Colonic mucosa (tissue), 4 donors: ENCODE measurements at places on chromosomes 5 and 9. TPM values are rescaled to one million over a fixed set of nuclear protein-coding genes. Genes with fewer than 3 reads are reported as not detected.
A peak's percentile ranks its signal among the peaks of the same experiment; 100 is the strongest.

DNA sequence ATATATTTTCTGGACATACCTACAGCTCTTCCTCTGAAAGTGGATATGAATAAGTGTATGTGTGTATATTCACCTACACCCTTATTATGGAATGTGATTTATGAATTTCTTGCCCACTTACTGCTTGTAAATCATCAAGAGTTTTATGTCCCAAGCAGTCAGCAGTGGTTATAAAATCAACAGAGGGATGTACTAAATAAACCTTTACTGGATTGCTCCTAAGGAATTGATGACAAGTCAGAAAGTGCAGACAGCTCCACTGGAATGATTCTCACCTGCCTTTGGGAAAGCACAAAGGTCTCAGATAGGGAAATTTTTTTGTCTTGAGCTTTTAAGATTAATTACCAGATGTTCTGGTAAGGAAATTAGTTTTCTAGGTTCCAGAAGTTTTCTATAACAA, 9.3 kb downstream of the TMEM174 start:
- no peak for DNase-seq
- no peaks in the 10 kb centered on the region for H3K4me1 ChIP-seq

- H3K27me3 ChIP-seq: no peaks in the 10 kb centered on the region
- no peaks in the 10 kb centered on the region for H3K36me3 ChIP-seq
- DNase-seq: no peak
- H3K4me1 ChIP-seq: no peaks in the 10 kb centered on the region
Observed at GRCh38 chr5:161507591-161507990, 38.9 kb downstream of the GABRB2 start.

Gene ZNF366
- total RNA-seq: 0.47 TPM

DNA sequence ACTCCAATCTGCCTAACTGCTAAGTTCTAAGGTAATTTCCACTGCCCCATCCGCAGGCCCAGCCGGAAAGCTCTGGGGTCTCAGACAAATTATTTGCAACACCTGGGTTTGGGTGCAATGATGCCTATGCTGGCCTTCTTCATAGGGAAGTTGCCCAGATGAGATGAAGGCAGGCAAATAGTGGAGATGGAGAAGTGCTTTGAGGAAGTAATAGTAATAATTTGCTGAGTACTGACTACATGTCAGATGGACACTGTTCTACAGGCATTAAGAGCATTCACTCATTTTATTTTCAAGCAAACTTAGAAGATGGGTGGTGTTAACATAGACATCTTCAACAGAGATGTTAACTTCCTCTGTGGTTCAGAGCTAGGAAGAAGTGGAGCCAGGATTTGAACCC, 3.8 kb downstream of the PCDH12 start:
- no peaks in the 10 kb centered on the region for H3K4me1 ChIP-seq
- DNase-seq: no peak
- H3K27ac ChIP-seq: no peak overlapping the region
- no peaks in the 10 kb centered on the region for H3K36me3 ChIP-seq
- no peaks in the 10 kb centered on the region for H3K27me3 ChIP-seq
- no peak overlapping the region for H3K4me3 ChIP-seq

DNA sequence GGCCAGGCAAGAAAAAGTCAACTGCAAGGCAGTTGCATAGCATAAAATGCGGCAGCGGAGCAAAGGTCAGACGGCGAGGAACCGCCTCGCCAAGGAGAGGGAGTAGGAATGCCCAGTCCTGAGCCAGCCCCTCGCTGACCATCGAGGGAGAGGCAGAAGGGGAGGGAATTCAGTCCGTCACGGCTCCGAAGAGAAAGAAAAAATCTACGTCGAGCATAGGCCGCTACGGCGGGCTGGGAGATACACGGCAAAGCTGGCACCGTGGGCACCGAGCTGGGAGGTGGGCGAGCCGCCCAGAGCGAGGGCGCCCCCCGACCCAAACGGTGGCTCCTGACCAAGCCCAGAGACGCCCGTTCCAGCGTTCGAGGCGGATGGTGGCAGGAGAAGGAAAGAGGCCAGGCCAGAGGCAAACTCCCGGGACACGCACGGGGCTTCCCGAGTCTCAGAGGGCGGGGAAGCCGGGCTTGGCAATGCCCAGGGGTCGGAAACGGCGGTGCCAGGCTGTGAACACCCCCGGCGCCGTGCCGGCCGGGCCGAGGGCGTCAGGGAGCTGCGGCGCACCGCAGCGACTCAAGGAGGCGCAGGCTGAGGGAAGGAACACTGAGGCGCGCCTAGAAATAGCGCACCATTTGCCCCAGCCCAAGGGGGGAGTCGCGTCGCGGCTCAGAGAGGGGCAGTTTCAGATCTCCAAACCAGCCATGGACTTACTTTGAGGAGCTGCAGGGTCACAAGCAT, 518 bp downstream of the SPRY4 start:
- H3K36me3 ChIP-seq: no peaks in the 10 kb centered on the region
- H3K4me3 ChIP-seq: peak overlapping the region; percentile 77
- H3K27ac ChIP-seq: peak overlapping the region; percentile 92
- peaks cover 6% of the 10 kb centered on the region for H3K4me1 ChIP-seq
- peak; percentile 75 for DNase-seq
- no peaks in the 10 kb centered on the region for H3K27me3 ChIP-seq

Gene PTGDS
- 15.9 TPM for total RNA-seq

Gene CARD6
- total RNA-seq: 2.5 TPM

DNA sequence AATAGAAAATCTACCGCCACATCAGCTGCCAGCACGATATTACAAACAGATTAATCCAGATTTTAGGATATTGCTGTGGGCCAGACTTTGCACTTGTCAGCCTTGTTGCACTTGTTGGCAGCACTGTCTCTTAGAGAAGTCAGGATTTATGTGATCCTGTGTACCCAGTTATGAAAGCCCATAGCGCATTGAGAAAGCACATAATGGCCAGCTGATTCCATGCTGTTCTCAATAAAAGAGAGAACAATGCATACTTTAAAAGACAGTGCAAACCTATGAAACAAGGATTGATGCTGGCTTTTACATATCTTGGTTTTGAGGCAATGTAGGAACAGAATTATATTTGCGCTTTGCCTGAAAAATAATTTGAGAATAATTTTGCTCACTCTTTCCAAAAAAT, 140.8 kb downstream of the CEP120 start:
- H3K27ac ChIP-seq: no peak overlapping the region
- H3K36me3 ChIP-seq: no peaks in the 10 kb centered on the region
- no peak for DNase-seq
- no peaks in the 10 kb centered on the region for H3K4me1 ChIP-seq
- no peaks in the 10 kb centered on the region for H3K27me3 ChIP-seq

- no peak for DNase-seq
- H3K27ac ChIP-seq: no peak overlapping the region
- no peak overlapping the region for H3K4me3 ChIP-seq
Observed at GRCh38 chr9:33651125-33651524, 127.1 kb downstream of the ANKRD18B start.

- no peak overlapping the region for H3K27ac ChIP-seq
- no peaks in the 10 kb centered on the region for H3K27me3 ChIP-seq
- H3K36me3 ChIP-seq: no peaks in the 10 kb centered on the region
- H3K4me1 ChIP-seq: no peaks in the 10 kb centered on the region
Observed at GRCh38 chr9:83336706-83337105, 201.5 kb downstream of the FRMD3 start.

Gene SEPTIN8
- 84.2 TPM for total RNA-seq

Gene ADAMTS16
- not detected for total RNA-seq
